Lung microvascular endothelial cell (primary cell): ENCODE measurements at places on chromosomes 5 and 9.
A peak's percentile ranks its signal among the peaks of the same experiment; 100 is the strongest.

GRCh38 chr9:6471231-6471850 is 58.3 kb downstream of the UHRF2 start:
- DNase-seq: no peak

DNA sequence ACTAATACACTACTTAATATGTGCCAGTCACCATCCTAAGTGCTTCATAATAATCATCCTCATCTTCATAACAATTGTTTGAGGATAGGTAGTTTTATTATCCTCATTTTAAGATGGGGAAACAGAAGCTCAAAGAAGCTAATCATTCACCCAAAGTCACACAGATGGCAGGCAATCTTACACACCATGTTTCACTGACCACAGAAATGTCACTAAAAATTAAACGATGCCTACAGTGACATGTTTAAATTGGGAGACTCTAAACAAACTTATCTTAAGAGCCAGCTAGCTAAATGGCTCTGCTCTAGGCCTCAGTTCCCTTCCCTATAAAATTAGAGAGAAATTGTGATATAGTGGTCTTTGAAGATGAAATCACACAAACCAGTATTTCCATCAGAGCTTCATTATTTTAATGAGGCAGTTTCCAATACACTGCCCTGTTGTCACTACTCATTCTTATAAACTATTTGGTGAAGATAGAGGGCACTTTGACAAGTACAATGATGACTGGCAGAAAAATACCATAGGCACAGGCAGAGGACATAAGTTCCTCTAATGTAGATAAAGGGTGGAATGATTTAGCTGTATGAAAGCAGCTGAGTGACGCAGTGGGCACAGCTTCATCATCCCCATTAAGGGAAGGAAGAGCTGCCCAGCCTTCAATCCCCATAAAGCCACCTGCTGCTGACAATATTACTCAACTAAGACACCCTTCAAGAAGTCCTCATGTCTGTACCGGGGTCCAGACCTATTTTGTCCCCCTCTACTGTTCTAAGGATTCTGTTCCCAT is 224.1 kb downstream of the ACTL7B start:
- no peak for DNase-seq

GRCh38 chr9:116102596-116102995 is 51.0 kb upstream of the PAPPA start:
- DNase-seq: no peak

DNA sequence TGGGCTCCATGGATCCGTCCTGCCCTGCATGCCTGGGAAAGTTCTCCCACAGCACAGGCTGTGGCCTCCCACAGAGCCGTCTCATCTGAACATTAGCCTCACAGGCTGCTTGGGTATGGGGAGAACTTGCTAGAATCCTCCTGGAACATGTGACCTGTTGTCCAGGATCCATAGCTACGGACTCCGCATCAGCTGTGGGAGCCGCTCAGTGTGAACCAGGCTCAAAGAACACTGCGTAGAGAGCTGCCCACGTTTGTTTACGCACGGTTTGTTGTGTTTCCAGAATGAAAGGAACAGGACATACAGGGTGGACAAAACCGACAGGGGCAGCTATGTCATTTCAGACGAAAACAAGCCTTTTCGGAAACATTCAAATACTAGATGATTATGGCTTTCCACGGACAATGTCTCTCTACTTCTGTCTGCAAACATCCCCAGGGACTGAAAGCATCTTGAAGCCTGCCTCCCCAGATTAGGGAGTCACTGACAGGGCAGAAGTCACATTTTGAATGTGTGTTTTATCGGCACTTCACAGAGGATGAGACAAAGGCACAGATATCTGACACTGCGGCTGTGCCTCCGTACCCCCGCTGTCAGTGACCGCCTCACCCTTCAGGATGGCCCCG is 390.3 kb downstream of the GADD45G start:
- no peak for DNase-seq

DNA sequence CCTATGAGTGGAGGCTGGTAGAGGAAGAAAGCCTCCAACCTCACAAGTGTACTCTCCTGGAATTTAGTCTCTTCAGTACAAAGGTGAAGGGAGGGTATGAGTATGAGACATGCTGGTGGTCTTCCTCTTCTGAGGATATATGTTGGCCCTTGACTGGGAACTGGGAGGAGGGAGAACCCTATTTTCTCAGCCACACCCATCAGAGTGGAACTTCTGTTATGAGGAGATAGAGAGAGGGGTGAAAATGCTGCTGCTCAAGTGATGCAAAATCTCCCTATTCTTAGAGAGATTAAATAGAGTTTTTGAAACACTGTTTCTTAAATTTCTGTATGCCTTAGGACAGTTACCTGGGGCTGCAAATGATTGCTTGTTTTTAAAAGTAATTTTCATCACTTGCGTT is 203.4 kb upstream of the PRR16 start:
- no peak for DNase-seq

DNA sequence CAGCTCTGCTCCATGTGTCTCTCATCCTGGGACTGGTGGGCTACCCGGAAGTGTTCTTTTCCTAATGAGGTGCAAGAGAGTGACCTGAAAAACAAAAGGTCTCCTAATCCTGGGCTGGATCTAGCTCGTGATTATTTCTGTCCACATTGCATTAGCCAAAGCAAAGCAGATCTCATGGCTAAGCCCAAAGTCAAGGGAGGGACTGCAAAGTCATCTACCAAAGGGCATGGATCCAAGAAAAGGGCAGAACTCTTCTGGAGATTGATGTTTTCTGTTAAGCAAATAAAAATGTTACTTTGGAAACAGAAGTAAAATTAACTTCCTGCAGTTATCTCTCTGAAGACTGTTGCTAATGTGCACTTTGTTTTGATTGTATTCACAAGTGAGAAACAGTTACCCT is 225.2 kb downstream of the CFAP90 start:
- no peak for DNase-seq

DNA sequence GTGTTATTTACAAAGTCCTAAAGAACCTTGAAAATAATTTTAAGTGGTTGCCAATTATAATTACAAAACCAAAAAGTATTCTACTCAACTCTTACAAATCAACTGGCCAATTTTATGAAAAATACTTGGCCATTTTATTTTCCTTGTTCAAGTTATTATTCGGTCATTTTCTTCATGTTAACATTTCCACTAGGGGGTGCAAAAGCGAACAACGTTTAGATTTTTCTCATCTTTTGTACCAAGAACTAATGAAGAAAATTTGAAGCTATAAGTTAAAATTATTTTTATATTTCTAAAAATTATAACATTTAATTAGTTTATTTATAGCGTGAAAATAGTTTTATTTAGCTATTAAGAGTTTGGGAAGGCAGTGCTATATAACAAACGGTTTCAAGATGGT is 1453.3 kb downstream of the MAT2B start:
- no peak for DNase-seq

- no peak for DNase-seq
Measured at GRCh38 chr5:29143266-29143665, 2050.2 kb upstream of the CDH6 start.

GRCh38 chr9:91917436-91917835 is 32.6 kb downstream of the ROR2 start:
- DNase-seq: no peak

DNA sequence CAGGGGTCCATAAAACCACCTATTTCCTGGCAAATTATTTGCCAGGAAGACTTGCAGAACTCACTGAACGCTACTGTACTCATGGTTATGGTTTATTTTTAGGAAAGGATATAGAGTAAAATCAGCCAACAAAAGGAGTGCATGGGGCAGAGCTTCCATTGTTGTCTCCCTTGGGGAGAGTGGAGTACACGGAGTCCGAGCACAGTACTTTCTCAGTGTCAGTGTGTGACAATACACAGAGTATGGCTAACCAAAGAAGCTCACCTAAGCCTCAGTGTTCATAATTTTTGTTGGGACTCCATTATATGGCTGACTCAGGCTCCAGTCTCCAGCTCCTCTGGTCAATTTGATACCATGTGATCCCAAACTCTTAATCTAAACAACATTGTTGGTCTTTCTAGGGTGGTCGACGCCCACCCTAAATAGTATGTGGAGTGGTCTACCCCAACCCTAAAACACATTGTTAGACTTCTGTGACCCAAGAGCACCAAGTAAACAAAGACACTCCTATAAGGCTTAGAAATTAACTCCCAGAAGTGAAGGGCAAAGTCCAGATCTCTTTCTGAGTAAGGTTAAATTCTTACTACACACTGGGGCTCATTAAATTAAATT is 74.9 kb downstream of the SLC44A1 start:
- DNase-seq: no peak

- DNase-seq: peak; percentile 5
Measured at GRCh38 chr5:121251954-121252353, 599.7 kb upstream of the FTMT start.

- no peak for DNase-seq
Measured at GRCh38 chr9:116391306-116391900, 237.8 kb downstream of the PAPPA start.

GRCh38 chr9:86645303-86645702 is 291.1 kb upstream of the TUT7 start:
- DNase-seq: no peak

DNA sequence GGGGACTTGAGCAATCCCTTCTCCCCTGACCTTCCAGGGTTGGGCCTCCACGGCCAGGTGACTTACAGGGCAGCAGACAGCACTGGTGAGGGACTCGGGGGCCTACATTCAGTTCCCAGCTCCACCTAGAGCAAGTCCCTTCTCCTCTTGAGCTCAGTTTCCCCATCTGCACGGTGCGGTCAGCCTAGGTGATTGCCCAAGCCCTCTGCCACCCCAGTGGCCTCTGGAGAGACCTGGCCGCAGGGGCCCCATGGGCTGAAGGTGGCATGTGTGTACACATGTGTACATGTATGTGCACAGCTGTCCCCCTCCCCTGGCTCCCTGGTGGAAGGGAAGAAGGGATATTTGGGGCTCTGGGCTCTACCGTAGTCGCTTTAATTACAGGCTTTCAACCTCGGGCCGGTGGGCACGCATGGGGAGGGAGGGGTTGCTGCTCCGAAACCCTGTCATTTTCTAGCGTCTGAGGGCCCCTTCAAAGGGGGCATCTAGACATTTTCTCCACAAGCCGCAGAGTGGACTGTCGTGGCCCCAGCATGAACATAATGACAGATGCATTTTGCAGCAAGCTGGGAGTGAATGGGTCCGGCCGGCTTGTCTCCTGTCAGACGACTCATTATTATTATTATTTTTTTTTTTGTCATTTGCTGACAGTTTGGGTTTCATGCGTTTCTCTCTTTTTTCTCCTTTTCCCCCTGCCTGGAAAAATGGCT is 44.0 kb downstream of the ASS1 start:
- no peak for DNase-seq

- no peak for DNase-seq
Measured at GRCh38 chr5:143564417-143564816, 160.9 kb upstream of the NR3C1 start.

DNA sequence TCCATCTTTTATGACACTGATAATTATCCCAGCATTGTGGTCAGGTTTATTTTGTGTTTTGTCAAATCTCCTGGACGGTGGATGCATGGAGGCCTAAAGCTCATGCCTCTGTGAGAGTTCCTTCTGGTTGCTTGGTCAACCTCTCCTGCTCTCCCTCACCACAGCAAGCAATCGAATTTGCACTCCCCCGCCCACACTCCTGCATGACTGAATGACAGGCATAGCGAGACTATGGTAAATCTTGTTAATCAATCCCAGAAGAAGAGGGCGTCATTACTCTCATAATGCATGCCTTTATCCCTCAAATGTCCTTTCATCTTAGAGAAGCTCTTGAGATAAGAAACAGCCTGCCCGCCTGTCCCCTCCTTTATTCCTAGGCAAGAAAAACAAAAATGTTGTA is 1215.0 kb upstream of the CDH9 start:
- DNase-seq: no peak
